ENCODE measurements at places on chromosomes 6 and 20. TPM values are rescaled to one million over a fixed set of nuclear protein-coding genes. Genes with fewer than 3 reads are reported as not detected.
A peak's percentile ranks its signal among the peaks of the same experiment; 100 is the strongest.

DNA sequence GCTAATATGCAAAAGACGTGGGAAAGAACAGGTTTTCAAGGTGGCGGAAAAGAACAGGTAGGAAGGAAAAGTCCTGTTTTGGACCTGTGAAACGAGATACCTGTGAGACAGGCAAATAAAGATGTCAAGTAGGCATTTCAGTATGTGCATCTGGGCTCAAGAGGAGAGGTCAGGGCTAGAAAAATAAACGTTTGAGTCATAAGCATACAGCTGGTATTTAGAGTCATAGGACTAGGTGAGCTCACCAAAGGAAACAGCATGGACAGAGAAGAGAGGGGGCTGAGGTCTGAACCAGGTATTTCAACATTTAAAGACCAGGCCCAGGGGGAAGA is 14.9 kb downstream of the MTFR2 start:
- DNase-seq, result no peak

- DNase-seq, result no peak
Measured at GRCh38 chr6:74939151-74939708, 266.6 kb downstream of the COL12A1 start.

- no peak for DNase-seq
Measured at GRCh38 chr6:113414511-113414910, 442.6 kb upstream of the MARCKS start.

DNA sequence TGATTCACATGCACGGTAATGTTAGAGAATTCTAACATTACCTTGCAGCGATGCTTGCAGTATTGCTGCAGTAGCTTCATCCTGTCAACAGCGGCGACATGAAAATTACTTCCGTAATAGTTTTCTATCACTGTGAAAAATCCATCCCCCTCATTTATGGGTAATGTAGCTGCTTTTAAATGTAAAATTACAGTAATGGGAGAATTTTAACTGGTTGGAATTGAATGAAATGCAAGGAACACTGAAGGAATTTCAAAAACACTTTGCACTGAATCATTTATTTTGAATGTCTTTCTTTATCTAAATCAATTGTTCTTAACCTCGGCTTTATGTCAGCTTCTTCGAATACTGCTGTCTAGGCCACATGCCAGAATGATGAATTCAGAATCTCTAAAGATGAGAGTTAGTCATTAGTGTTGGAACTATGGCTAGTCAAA is 102.4 kb upstream of the HIVEP1 start:
- DNase-seq, result no peak

DNA sequence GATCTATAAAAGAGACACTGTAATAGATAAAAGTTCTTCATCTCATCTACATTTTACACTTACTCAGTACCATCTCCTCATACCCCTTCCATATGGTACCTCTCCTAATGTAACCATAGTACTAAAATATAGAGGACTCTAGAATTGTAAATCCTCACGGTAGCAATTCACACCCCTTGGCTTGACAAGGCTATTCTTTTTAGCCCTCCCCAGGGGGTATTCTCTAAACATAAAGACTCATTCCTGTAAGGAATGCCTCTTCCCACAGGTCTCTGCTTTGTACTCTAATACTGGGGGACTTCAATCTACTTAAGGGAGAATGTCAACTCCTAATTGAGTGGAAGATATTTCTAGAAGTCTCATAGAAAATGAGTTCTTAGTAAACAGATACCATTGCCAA is 85.9 kb downstream of the VIP start:
- DNase-seq, result no peak

DNA sequence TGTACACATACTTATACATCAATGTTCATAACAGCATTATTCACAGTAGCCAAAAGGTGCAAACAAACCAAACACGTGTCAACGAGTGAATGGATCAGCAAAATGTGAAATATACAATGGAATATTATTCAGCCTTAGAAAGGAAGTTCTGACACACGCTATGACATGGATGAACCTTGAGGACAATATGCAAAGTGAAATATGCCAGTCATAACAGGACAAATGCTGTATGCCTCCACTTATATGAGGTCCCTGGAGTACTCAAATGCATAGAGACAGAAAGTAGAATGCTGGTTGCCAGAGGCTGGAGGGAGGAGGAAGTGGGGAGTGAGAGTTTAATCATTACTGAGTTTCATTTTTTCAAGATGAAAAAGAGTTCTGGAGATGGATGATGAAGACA is 37.8 kb upstream of the IGF2R start:
- no peak for DNase-seq

DNA sequence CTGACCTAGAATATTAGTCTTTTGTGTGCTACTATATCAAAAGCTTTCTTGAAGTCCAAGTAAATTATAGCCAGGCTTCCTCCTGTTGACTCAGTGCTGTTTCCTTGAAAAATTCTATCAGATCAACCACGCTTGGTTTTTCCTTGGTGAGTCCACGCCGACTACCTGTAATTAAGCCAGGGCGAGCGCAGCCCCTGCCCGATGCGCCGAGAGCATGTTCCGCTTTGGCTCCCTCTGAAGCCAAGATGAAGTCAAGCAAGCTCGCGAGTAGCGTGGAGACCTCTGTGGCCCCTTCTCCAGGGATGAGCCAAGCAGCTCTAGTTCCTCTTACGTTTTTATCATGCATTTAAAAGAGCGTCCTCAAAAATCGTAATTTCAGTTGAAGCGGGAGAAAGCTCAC is 641.2 kb downstream of the CDH26 start:
- DNase-seq, result no peak

DNA sequence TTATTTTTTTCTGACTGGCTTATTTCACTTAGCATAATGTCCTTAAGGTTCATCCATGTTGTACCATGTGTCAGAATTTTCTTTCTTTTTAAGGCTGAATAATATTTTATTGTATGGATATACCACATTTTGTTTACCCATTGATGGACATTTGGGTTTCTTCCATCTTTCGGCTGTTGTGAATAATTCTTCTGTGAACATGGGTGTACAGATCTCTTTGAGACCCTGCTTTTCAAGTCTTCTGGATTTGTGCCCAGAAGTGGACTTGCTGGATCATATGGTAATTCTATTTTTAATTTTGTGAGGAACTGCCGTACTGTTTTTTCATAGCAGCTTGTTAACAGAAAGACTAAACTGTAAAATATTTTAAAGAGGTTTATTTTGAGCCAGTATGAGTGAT is 94.6 kb upstream of the TMEM181 start:
- no peak for DNase-seq

DNA sequence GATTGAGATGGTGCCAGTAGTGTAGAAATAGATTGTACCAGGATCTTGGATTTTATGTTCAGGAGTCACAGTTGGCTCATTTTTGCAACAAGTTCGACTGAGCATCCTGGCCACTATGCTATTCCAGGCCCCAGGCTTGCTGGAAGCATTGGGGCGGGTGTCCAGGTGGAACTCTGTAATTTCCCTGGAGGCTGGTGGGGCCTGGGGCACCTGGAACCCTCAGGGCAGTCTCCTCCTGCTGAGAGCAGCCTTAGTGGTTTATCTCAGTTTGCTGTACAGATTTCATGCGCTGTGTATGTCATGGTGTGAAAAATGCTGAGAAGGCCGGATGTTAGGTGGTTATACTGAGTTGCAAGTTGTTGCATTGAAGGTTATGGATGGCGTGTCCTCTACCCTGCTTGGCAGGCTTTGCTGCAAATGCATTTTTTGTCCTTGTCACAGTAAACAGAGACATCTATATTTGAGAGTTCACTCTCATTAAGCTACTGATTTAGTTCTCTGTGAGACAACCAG is 135.1 kb upstream of the MYLIP start:
- no peak for DNase-seq

DNA sequence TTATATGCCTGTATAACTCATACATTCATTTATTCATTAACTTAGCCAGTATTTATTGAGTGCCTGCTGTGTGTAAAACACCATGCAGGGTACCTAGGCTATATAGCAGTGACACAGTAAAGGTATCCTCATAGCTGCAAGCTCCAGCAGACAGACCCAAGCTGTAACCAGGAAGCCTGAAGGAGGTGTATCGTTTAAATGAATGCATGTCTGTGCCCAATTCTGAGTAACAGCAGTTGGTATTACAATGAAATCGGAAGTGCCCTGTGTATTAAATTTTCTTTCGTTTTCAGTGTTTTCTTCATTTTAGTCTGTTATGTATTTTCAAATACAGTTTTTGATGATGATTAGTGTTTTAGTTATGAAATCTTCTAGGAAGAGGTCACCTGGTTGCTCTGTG is 485.8 kb upstream of the SOX4 start:
- DNase-seq, result no peak

DNA sequence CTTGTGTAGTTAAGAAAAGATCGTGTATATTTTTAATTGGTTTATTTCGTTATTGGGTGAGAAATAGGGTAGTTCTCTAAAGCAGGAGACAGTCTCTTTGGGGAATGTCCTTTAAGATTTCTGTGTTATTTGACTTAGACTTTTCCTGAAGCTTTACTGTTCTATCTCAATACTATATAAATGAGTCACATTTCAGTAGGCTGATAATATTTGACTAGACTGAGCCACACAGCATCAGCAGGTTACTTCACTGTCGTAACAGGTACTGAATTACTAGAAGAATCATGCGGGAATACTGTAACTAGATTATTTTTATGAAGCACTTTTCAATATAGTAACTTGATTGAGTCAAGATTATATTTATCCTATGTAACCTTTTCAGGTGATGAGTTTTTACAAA is 1.4 kb downstream of the SMAP1 start:
- no peak for DNase-seq

GRCh38 chr6:109014606-109015005 is 80.0 kb downstream of the SESN1 start:
- DNase-seq, result no peak

- DNase-seq, result peak; percentile 80
Measured at GRCh38 chr6:17473554-17473953, 80.2 kb downstream of the CAP2 start.

DNA sequence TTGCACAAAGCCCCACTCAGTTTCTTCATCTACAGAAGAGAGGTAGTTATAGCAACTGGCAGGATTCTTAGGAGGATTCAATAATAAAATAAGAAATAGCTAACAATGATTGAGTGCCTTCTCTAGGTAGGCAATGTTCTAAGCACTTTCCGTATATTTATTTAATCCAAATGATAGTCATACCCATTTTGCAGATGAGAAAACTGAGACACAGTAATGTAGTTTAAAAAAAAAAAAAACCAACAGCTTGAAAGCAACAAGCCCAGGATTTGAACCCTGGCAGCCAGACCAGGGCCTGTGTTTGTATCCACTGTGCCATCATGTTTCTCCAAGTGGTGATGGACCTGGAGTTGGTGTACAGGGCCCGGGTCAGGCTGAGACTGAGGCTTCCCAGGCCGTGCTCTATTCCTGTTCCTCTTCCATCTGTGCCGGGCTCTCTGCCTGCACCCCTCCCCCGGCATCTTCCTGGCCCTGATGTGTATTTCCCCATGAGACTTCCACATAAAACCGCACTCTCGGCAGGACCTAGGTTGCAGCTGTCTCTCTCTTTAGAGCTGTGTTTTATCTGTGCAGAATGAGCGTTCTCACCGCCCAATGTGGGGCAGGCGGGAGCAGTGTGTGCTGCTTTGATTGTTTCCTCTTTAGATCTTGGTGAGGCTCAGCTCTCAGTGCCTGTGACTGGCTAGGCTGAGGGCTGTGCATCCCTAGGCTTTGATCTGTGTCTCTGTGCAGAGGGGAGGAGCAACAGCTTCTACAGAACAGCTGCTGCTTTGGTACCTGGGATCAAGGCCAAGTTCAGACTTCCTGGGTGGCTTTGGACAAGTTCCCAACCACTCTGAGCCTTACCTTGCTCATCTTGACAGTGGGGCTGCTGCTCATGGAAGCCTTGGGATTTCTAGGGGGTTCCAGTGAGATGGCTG is 49.5 kb downstream of the TOX2 start:
- no peak for DNase-seq

GRCh38 chr6:161439093-161439492 is 165.2 kb upstream of the AGPAT4 start:
- DNase-seq, result no peak

DNA sequence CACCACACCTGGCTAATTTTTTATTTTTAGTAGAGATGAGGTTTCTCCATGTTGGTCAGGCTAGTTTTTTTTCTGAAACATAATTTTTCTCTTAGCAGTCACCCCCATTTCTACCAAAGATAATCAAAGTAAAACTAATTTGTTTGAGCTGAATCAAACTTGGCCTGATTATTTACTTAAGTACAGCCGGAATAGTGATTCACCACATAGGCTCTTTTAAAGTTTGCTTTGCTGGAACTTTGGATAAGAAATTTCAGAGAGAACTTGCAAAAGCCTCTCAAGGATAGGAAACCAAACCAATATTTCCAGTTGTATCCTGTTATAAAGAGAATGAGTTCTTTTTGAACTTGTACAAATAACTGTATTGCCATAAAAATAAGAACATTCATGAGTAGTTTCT is 105.0 kb upstream of the SYNCRIP start:
- DNase-seq, result no peak

GRCh38 chr20:31593221-31594001 is 11.7 kb upstream of the ID1 start:
- no peak for DNase-seq

- no peak for DNase-seq
Measured at GRCh38 chr6:21531393-21531792, 62.2 kb upstream of the SOX4 start.

DNA sequence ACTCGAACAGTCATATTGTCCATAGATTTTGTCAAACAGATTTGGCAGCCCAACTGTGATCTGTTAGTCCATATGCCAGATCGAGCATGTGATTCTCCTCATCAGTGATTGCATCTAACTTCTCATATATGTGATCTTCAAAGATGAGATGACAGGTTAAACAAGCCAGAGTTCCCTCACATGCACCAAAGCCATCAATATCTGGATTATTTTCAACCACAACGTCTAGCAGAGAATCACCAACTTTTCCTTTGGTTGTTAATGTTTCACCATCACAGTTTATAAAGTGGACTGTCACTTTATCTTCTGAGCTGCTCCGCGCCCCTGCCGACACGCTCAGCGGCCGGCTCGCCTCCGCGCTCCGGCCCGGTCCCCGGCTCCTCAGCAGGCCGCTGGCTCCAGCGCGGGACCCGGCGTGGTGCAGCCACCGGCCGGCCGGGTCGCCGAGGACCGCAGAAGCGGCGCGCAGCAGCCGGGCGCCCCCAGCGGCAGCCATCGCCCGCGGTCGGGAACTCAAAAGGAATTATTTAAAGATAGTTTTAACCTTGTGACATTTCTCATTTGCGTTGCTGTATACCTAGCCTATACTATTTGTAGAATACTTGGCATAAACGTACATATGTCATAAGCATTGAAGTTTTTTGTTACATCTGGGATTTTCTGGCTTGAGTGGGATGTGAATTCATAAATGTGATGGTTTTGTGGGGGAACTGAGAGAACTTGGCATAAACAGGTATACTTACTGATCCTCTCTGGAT is 40.1 kb upstream of the DYNLRB1 start:
- peak; percentile 39 for DNase-seq

The CEP162 gene
- 23.3 TPM for polyA plus RNA-seq

The IMPG1 gene
- polyA plus RNA-seq, result 5.4 TPM

The HLA-DRB5 gene
- 26.6 TPM for polyA plus RNA-seq

The PPIL6 gene
- polyA plus RNA-seq, result 14.9 TPM

The NKX2-2 gene
- not detected for polyA plus RNA-seq

The TREML2 gene
- polyA plus RNA-seq, result 0.16 TPM

The KCNG1 gene
- polyA plus RNA-seq, result 7.6 TPM

The ADGRF1 gene
- 39.5 TPM for polyA plus RNA-seq

The PCSK2 gene
- polyA plus RNA-seq, result 0.62 TPM

The EGFL8 gene
- polyA plus RNA-seq, result 42.0 TPM

The SUN5 gene
- polyA plus RNA-seq, result not detected

The GNMT gene
- polyA plus RNA-seq, result 1.5 TPM

The F13A1 gene
- 15.6 TPM for polyA plus RNA-seq

The ASIP gene
- polyA plus RNA-seq, result 0.34 TPM

The PLG gene
- polyA plus RNA-seq, result 13.6 TPM

The ZSCAN31 gene
- 11.6 TPM for polyA plus RNA-seq

All from renal pelvis (tissue), 12 donors.